NCI-H1436 treated with DMSO at 0.1 percent for 48 hours (cell line): ENCODE measurements at places on chromosomes 16 and 17.

GRCh38 chr16:80084614-80085013, 456.2 kb upstream of the DYNLRB2 start:
- DNase-seq = no peak

DNA sequence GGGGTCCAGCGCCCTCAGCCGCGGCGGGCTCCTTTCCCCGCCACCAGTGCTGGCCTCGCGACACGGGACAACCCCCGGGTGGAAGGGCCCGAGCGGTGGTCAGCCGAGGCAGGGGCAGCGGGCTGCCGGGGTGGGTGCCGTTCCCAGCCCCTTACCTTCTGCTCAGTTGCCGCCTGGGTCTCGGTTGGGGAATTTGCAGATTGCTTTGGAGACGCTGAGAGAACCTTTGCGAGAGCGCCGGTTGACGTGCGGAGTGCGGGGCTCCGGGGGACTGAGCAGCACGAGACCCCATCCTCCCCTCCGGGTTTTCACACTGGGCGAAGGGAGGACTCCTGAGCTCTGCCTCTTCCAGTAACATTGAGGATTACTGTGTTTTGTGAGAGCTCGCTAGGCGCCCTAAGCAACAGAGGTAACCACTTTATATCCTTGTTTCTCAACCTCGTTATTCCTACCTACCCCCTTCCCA, 381 bp downstream of the CTNS start:
- DNase-seq = no peak

DNA sequence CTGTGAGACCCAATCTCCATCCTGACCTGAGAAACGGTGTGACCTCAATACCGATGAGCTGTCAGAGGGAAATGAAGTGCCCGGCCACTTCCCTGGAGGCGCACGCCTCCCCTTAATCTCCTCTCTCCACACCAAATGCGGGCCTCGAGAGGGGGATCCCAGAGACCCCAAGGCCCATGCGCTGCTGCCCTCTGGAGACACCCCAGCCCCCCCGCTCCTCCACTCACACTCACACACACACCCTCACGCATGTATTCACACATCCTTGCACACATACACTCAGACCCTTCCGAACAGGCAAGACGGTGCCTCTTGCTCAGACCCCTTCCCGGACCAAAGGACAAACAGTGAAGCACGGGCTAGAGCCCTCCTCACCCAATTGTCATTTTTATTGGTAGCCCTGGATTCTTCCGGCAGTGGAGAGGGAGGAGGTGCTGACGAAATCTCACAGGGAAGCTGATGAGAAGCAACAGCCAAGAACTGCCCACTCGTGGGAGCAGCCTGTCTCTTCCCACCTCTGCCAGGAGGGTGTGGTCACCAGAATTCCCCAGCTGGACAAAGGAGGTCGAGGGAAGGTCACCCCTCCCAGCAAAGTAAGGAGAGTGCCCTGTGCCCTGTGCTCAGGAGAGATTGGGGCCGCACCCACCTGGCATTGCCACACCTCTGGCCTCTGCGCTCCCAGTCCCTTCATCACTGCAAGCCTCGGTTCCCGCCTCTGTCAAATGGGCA, 136.0 kb upstream of the TNRC6C start:
- DNase-seq = no peak

DNA sequence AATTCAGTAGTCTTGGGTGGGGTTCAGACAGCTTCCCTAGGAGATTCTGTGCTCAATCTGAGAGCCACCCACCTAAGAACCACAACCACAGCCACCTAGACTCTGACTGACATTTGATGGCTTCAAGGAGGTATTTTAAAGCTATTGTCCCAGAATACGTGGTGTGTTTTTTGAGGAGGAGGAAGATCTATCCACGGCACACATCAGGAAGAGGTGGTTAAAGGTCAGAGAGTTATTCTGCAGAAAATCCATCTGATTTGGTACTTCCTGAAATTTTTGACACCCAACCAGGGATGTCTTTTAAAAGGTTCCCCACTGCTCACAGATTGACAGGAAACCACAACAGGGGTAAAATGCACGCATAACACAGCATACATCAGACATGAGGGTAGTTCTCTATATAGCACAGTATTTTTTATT, 25.1 kb downstream of the SMARCE1 start:
- DNase-seq = no peak

DNA sequence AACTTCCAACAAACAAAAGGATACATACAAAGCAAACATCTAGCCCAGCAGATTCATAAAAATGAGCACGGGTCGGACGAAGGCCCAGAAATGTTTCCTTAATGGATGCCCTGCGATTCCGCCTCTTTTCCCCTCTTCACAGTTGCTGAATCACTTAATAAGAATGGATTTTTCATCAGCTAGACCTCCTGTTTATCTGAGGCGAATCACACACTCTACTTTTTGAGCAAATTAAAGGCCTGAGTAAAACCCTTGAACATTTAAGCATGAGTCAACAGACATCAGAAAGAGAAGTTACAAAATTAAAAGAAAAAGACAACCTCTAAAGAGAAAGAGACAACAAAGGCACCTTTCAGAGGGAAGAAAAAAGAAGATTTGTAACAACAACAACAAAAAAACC, 44.7 kb downstream of the HS3ST3A1 start:
- no peak for DNase-seq

DNA sequence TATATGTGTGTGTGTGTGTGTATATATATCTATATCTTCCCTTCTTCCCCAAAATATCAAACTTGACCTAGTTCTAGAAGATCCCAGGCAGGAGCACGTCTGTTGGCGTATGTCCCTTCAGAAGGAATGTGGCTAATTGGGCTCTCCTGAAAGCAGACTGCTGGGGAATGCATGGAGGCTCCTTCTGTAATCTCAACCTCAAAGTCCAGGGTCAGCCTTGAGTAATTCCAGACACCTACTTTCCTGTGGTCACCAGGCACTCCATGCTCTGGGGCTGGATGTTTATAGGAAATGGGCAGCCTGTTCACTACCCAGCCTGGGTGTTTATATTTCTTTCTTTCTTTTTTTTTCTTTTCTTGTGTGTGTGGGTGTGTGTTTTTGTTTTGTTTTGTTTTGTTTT, 13.4 kb downstream of the BCO1 start:
- no peak for DNase-seq

- no peak for DNase-seq
Observed at GRCh38 chr17:32370426-32370825, 20.5 kb downstream of the ZNF207 start.

GRCh38 chr16:58462089-58462488, 37.9 kb upstream of the NDRG4 start:
- no peak for DNase-seq

GRCh38 chr17:42058063-42058462, 7.7 kb upstream of the C17orf113 start:
- DNase-seq = no peak

DNA sequence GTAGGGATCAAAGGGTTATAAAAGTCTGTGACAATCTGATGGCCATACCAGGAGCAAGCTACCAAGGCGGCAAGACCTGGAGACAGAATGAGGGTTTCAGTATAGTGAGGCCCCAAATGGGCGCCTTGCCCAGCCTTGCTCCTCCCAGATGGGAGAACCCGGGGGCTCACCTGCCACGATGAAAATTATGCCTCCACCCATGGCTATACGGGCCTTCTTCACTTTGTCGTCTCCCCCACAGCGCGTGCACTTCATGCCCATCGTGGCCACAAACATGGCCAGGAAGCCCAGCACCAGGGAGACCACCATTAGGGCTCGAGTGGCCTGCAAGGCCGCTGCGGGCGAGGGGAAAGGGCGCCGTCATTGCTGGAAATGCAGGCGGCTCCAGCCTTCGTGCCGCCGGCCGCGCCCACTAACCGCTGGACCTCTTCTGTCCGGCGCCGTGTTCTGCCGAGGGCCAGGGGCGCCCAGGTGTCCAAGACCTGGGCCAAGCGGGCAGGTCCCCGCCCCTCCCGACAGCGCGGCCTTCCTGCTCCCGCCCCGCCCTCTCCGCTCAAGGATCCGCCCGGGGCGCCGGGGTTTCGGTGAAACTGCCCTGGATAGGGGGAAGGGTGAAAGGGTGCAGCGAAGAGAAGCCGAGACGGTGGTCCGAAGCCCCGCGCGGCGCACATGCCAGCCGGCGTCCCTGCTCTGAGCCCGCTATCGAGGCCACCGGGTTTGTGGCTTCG, 1.5 kb downstream of the CLDN7 start:
- DNase-seq = no peak

DNA sequence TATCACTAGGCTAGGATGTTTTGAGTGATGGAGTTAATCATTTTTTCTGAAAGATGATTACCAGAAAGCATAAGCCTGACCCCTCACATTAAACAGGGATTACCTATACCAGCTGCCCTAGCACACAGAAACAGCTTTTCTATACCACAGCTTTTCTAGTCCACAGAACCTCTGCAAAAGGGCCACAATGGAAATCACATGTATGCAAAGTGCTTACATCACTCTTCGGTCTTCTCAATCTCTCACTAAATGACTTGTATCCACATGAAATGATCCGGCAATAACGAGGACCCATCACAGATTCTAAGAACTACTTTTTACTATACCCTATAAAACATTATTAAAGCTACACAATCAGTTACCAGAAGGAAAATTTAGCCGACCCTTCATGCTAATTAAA, 2.6 kb downstream of the CSNK2A2 start:
- no peak for DNase-seq

- no peak for DNase-seq
Observed at GRCh38 chr16:63774302-63774701, 1347.6 kb downstream of the CDH11 start.

- DNase-seq = no peak
Observed at GRCh38 chr17:51572115-51572514, 311.8 kb downstream of the UTP18 start.

GRCh38 chr17:65885541-65886312, 306.2 kb downstream of the CEP112 start:
- no peak for DNase-seq

DNA sequence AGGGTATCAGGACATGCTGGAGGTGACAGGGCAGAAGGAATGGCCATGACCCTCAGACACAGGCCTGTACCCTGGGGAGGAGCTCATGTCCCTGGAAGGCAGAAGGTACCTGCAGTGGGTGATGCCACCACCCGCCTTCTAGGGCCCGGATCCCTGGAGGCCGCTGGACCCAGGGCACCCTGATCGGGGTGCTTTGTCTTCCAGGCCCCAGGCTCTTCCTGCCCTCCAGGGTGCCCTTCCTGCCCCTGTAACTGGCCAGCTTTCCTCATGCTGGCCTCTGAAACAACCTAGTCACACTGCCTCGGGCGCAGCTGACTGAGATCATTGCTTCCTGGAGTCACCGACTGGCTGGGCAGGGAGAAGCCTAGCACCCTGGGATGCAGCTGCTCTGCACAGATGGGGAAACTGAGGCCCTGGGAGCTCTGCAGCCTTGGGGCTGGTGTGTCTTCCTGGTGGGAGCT, 5.8 kb downstream of the ADCY7 start:
- DNase-seq = no peak

- no peak for DNase-seq
Observed at GRCh38 chr16:2950773-2951172, 13.3 kb upstream of the KREMEN2 start.

DNA sequence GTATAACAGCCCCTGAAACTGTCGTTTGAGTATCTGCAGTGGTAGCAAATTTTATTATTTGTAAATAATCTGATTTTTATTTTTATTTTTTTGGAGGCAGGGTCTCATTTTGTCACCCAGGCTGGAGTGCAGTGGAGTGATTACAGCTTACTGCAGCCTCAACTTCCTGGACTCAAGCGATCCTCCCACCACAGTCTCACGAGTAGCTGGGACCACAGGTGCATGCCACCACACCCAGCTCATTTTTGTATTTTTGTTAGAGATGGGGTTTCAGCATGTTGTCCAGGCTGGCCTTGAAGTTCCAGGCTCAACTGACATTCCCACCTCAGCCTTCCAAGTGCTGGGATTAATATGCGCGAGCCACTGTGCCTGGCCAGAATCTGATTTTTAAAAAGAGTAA, 2.8 kb downstream of the NDEL1 start:
- DNase-seq = no peak

DNA sequence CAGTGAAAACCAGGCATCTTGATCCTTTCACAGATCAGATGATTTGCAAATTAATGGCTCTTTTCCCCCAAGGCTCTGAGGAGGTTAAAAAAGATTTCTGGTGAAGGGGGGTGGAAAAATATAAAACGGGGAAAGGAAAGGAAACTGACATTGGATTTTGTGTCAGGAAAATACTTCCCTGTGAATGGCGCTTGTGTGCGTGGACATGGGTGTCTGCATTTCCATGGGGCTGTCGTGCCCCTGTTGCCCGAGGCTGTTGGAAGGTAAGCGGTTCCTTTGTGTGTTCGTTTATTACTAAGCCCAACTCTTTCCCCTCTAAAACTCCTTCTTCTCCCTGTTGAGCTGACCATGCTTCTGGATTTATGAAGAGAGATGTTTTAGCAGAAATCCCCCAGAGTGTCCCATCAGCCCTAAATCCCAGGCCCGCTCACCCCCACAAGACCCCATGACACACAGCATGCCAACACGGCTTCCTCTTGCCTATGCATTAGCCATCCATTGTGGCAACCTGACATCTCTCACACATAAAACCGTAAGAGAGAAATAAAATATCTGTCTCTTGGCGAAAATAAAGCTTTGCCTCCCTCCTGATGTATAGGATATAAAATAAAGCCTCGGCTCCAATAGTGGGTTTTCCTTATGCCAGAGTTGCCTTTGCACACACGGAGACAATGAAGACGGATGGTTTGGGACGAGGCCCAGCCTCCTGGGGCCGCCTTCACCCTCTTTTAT, 7.3 kb upstream of the LHX1 start:
- DNase-seq = no peak

GRCh38 chr16:15857724-15858560, 1.1 kb upstream of the MYH11 start:
- no peak for DNase-seq
